ENCODE measurements at places on chromosomes 6 and 20.

- DNase-seq = no peak
Observed at GRCh38 chr6:125863023-125863422, 72.3 kb downstream of the NCOA7 start.

GRCh38 chr6:44058617-44059358 lies 68.5 kb downstream of the MRPL14 start:
- peak; percentile 94 for DNase-seq

- no peak for DNase-seq
Observed at GRCh38 chr6:43639984-43640800, 4.6 kb downstream of the MAD2L1BP start.

GRCh38 chr6:42426191-42426590 lies 25.5 kb downstream of the TRERF1 start:
- DNase-seq = no peak

DNA sequence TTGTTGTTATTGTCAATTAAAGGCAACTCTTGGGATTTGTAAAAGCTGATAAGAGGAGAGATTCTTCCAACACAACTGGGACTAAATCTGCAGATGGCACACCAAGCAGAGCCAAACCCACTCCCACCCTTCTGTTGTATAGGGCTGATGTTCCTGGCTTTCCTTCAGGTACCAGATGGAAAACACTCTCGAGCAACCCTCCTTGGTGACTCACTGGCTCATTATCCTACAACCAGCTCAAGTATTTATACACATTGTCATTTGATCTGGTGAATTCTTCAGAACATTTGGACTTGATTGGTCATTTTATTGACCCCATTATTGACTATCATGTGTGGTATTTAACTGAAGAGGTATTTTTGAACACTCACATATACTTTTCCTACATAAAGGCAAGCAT lies 190.3 kb upstream of the PCSK2 start:
- no peak for DNase-seq

DNA sequence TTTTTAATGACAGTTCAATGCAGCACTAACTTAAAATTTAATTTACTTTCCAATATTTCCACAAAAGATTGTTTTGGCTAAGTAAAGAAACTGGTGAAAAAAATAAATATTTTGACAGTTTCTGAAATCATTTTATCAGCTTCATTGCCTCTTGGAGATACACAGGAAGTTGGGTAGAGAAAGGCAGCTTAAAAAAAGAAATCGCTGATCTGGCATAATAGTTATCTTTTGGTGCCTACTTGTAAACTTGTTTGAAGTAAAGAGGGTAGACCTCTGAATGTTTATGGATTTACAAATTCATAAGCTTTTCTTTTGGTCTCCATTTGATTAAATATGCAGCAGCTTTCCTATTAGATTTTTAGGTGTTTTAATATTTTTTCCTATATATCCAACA lies 103.4 kb downstream of the RTN4IP1 start:
- DNase-seq = no peak

- DNase-seq = no peak
Observed at GRCh38 chr20:40978761-40979160, 49.9 kb upstream of the TOP1 start.
